HTR-8/SVneo (cell line): ENCODE measurements at places on chromosomes 2 and 18.

- DNase-seq, result no peak
These were observed 40.7 kb downstream of the ATIC start for GRCh38 chr2:215352602-215353001.

- DNase-seq, result no peak
These were observed 71.9 kb downstream of the CHRNA1 start for GRCh38 chr2:174692256-174692919.

GRCh38 chr2:233446606-233447305, 92.5 kb downstream of the DGKD start:
- no peak for DNase-seq

GRCh38 chr2:119304847-119305246, 61.8 kb downstream of the C2orf76 start:
- DNase-seq, result no peak

DNA sequence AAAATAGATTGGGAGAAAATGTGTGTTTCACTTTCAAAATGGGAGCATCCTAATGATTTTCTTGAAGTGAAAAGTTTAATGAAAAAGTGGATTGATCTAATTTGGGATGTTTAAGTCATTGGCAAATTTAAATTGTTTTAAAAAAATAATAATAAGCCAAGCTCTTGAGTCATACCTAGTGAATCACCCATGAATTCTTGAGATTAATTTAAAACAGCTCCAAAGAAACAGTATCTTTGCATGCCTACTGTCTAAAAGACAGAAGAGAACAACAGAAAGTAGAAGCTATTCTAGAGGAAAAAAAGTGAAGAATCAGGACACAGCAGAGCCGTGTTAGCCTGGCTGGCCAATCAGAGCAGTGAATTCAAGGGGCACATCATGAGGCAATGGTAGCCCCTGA, 7.7 kb downstream of the ACVR1C start:
- DNase-seq, result no peak

GRCh38 chr2:67394734-67395133, 2.4 kb upstream of the ETAA1 start:
- no peak for DNase-seq

GRCh38 chr2:201882353-201883090, 76.2 kb downstream of the CDK15 start:
- DNase-seq, result no peak

GRCh38 chr2:26785431-26786206, at the start of gene CENPA:
CENPA (plus strand) TSS chr2:26786056; CDS start chr2:26786197, 141 bp downstream.
- DNase-seq, result peak; percentile 100

DNA sequence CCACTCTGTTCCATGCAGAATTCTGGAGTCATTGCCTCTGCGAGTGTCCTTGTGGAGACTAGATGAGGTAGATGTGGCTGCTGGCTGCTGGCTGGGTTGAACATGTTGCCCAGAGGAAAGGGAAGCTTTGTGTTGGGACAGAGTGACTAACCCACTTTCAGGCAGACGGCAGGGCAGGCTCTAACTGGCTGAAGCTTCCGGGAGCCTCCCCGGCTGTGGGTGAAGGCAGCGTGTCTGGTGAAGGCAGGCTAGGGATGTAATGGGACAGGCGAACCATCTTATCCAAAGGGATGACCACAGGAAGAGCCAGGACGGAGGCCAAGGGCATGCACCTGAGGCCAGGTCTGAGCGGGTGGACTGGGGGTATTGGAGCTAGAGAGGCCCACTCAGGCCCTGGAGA, 16.0 kb downstream of the ASPRV1 start:
- DNase-seq, result no peak

DNA sequence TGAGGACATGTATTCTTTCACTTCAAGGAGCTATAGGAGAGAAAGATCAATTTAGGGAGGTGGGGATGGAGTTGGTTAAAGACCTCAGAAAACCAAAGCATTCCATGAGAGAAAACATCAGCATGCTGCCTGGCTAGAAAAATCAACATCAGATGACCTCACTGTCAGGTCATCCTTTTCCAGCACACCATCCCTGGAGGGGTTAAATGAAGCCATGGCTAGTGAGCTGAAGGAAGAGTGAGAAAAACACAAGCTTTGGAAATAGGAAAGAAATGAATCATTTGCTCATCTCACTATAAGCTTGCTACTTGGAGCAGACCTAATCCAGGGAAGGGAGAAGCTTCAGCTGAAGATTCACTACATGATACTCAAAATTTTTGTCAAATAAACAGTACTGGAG, 109.5 kb upstream of the ITGB6 start:
- DNase-seq, result no peak
